ENCODE measurements at places on chromosomes 7 and 10.
A peak's percentile ranks its signal among the peaks of the same experiment; 100 is the strongest.

- no peak for DNase-seq
These were observed 52.6 kb downstream of the PFKP start for GRCh38 chr10:3119796-3120459.

- no peak for DNase-seq
These were observed 9.0 kb downstream of the LRRC27 start for GRCh38 chr10:132341017-132341416.

DNA sequence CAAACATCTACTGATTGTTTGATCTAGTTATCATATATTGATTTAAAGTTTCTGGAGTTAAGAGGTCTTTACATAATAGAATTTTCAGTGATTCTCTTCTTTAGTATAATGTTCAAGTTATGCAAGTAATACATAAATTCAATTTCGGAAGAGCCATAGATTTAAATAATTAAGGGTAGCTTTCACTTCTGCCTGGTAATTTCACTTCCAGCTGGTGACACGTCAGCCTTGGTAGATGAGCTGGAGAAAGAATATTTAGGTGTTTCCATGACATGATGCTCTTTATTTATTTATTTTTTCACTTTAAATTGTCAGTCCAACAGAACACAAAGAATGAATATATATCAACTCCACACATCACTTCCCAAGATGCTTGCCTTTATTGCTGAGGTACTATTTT is 5.2 kb upstream of the OTUD1 start:
- DNase-seq, result no peak

DNA sequence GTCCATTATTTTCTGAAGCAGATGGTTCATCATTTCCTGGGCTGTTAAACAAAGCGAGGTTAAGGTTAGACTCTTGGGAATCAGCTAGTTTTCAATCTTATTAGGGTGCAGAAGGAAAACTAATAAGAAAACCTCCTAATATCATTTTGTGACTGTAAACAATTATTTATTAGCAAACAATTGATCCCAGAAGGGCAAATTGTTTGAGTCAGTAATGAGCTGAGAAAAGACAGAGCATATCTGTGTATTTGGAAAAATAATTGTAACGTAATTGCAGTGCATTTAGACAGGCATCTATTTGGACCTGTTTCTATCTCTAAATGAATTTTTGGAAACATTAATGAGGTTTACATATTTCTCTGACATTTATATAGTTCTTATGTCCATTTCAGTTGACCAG is 10.1 kb downstream of the BUB3 start:
- DNase-seq, result no peak

DNA sequence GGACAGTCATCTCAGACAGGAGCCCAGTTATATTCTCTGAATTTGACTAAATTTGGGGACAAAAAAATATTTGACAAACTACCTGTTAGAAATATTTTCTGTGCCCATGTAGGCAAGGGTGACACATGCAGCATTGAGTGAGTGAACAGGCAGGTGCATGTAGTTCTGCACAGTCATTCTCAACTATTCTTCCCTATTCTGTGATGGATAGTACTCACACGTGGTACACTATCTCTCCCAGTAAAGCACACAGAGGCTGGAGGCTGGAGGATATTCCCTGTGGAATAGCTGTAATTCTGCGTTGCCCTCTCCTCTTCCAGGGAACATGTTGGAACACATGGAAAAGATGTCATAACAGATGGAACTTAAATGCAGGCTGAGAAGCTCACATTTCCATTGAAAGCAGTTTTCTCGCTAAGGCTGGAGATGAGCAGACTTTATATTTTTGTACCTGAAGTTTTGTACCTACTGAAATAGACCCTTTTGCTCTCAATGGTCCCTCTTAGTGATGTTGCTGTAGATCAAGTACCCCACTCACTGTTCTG is 75.0 kb downstream of the GPR141 start:
- DNase-seq, result no peak

DNA sequence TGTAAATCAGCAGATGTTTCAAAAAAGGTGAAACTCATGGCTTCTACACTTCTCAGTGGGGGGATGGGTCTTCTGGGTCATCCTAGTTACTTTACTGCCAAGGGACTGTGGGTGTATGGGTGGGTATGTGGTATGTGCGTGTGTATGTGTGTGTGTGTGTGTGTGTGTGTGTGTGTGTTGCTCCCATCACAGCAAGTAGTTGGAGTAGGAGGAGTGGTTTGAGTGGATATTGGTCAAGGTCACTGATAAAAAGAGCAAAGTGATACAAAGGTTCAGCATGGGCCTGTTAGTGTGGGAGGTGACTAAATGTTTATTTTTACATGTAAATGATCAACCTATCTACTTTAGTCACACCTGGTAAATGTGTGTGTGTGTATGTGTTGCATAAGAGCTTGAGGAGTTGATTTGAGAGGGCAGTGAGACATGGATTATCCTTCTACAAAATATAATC is 11.8 kb upstream of the COBL start:
- no peak for DNase-seq

GRCh38 chr10:60652628-60653027 is 125.7 kb upstream of the CDK1 start:
- DNase-seq, result no peak

- DNase-seq, result peak; percentile 74
These were observed 92.4 kb downstream of the KIF20B start for GRCh38 chr10:89793649-89794254.

DNA sequence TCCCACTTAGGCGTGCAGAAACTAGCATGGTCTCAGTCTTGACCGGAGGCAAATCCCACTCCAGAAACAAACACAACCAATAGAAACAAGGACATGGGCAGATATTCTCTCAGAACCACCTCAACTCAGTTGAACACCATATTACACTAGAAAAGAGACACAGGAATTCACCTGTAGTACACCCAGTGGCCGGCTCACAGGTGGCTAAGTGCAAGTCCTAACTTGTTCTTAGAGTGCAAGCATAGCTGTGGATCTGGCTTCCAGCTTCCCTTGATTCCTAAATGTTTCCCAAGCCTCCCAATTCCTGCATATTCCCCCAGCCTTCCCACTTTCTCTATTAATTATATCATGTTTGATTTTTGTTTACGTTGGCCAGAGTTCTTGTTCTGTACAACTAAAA is 164.4 kb downstream of the TPK1 start:
- DNase-seq, result no peak

DNA sequence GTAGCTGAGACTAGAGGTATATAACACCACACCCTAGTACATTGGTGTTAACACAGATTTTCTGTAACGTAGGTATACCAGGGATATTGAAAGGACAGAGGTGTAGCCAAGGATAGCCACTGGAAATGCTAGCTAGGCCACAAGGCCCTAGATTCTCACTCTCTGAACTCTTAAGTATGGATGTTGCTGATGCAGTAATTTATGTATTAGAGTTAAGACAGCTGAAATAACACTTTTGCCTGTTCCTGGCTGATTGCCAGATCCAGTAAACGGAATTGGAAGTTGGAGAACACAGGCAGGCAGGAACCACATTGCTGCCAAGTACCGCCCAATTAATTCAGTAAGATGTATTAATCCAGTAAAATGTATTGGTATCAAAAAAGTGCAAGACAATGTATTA is 1.8 kb downstream of the CALU start:
- DNase-seq, result no peak

- DNase-seq, result peak; percentile 63
These were observed 45.7 kb upstream of the RBM33 start for GRCh38 chr7:155598810-155599210.

DNA sequence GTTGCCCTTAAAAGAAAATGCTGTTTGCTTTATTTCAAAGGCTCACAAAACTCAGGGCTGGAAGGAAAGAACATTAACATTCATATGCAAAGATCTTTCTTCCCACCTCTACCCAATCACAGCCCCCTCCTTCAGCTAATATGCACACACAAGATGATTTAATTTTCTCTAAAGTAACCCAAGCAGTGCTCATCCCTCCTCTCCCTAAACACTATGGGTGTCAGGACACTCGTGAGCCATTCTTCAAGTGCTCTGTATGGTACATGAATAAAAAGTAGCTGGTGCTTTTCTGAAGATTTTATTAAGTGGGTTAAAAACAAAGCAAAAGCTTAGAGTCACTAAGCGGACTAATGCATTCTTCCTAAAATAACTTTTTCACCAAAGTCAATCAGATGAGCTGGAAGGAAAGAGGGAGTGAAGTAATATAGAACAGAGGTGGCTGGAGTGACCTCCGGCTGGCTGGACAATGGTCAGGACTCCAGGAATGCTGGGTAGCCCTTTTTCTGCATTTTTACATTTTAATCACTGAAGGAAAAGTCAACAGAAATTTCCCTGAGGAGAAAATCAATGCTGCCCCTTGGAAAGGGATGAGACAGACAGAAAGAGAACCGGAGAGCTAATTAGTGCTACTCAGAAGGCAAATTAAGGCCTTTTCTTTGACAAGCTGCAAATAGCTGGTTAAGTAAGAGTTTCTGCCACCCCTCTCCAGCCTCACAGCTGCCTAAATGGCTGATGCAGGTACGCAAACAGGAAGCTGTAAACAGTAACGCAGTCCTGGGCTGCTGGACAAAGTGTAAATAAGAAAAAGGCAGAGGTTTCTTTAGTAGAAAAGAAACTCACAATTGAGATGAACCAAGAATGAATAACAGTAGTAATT is 6.6 kb downstream of the DGKI start:
- DNase-seq, result no peak

DNA sequence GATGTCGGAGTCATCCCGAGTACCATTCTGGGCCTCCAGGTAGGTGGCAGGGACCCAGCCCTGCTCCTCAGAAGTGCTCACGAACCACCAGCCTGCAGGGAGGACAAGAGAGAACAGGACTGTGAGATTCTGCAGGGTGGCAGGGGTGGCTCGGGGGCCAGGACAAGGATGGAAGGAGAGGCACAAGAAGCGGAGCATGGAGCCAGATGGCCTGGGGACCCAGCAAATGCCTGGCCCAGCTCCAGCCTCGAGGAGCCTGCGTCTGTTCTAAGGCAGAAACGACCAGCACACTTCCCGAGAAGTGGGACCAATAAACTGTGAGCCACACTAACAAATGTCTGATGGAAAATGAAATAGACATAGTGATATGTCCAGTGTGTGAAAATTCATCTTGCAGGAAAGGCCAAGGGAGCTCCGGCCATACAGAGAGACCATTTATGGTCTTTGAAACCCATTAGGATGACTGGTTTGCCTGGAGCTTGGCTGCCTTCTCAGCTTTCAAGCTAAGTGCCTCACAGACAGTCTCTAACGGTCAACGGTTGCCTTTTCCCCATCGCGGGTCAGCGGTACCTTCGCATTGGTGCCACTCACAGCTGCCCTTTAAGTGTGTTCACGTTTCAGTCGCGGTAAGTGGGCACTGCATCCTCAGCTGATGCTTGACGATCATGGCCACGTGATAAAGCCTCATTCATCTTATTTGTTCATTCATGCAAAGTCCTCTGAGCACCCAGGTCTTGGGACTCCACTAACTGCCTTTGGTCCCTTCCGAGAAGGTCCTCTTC is 133.8 kb downstream of the NEURL1 start:
- DNase-seq, result no peak

DNA sequence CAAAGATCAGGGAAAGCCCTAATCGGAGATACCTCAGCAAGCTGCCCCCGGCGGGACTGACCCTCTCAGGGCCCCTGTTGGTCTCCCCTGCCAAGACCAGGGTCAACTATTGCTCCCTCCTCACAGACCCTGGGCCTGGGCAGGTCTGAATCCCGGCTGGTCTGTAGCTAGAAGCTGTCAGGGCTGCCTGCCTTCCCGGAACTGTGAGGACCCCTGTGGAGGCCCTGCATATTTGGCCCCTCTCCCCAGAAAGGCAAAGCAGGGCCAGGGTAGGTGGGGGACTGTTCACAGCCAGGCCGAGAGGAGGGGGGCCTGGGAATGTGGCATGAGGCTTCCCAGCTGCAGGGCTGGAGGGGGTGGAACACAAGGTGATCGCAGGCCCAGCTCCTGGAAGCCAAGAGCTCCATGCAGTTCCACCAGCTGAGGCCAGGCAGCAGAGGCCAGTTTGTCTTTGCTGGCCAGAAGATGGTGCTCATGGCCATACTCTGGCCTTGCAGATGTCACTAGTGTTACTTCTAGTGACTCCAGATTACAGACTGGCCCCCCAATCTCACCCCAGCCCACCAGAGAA is 24.1 kb downstream of the TBATA start:
- no peak for DNase-seq

- no peak for DNase-seq
These were observed 71.2 kb upstream of the TRIM24 start for GRCh38 chr7:138388673-138389491.

- DNase-seq, result no peak
These were observed 259.9 kb downstream of the FGFR2 start for GRCh38 chr10:121338206-121338980.

DNA sequence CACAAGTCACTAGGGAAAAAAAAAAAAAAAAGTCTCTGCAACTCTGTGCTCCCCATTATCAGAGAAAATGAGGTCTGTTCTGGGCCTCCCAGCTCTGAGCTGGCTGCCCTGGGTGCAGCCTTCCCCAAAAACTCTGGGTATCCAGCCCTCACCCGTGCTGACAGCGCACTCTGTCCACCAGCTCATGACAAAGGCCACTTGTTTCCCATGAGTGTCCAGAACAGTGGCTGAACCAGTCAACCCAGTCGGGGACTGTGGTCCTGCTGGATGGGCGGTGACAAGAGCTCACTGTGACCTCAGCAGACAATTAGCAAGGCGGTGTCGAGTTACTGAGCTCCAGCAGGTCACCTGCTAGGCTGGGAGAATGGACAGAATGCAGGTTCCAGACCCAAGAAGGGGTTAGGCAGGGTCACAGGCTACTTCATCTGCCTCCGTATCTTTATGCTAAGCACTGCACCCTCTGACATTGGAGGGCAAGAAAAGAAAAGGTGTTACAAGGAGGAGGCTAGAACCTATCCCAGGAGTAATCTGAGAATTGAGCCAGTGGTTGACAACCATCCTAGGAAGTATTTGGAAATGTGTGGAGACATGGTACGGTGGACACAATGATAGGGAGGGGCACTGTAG is 37.2 kb downstream of the DLG5 start:
- no peak for DNase-seq

GRCh38 chr10:72426986-72427385 is 72.3 kb upstream of the DNAJB12 start:
- DNase-seq, result no peak

GRCh38 chr7:20459419-20459818 is 128.7 kb downstream of the ITGB8 start:
- no peak for DNase-seq

DNA sequence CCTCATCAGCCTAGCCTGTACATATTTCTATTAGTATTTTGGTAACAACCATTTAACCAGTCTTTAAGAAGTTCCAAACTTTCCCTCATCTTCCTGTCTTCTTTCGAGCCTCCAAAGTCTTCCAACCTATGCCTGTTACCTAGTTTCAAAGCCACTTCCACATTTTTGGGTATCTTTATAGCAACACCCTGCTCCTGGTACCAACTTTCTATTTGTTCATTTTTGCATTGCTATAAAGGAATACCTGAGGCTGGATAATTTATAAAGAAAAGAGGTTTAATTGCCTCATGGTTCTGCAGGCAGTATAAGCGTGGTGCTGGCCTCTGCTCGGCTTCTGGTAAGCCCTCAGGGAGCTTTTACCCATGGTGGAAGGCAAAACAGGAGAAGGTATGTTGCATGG is 578.8 kb upstream of the AUTS2 start:
- no peak for DNase-seq

DNA sequence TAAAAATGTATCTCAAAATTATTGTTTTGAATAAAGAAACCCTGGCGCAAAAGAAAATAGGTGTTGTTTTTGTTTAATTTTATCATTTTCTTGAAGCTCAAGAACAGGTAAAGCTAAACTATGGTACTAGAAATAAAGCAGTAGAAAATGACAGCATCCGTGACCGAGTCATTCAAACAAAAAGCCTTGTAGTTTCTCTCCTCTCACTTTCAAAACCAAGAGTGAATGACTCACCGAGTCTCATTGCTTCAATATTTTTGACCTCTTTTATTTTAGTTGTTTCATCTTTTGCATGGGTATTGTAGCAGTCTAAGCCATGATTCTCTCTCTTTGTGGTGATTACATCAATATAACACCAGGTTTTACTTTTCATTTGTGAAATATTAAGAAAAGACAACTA is 396.5 kb downstream of the POM121L12 start:
- DNase-seq, result no peak

All from NCI-H460 (cell line).